ENCODE measurements at places on chromosomes 2 and 18.

GRCh38 chr2:197204519-197205250 is 105.9 kb downstream of the ANKRD44 start:
- no peaks in the 10 kb centered on the region for H3K27me3 ChIP-seq
- DNase-seq: no peak
- H3K4me3 ChIP-seq: no peak overlapping the region
- H3K36me3 ChIP-seq: peaks cover 21% of the 10 kb centered on the region
- H3K27ac ChIP-seq: peak overlapping the region; percentile 84
- H3K4me1 ChIP-seq: peaks cover 84% of the 10 kb centered on the region

DNA sequence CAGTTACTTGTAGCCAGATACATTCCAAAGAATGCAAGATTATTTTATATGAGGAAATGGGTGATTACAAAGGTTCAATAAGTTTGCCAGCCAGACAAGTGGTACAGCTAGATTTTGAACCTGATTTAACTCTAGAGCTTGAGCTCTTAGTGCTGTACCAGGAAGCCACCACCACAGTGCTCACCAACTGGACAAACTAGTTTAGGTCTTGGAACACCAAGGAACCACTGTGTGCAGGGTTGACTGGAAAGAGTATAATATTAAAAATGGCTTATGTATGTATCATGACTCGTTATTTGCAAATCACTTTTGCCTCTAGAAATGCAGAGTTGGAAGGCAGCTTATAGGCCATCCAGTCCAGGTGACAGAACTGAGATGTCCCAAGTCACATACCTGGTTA is 177.2 kb downstream of the TXNL1 start:
- DNase-seq: no peak
- H3K36me3 ChIP-seq: no peaks in the 10 kb centered on the region
- H3K27ac ChIP-seq: no peak overlapping the region
- no peaks in the 10 kb centered on the region for H3K27me3 ChIP-seq

DNA sequence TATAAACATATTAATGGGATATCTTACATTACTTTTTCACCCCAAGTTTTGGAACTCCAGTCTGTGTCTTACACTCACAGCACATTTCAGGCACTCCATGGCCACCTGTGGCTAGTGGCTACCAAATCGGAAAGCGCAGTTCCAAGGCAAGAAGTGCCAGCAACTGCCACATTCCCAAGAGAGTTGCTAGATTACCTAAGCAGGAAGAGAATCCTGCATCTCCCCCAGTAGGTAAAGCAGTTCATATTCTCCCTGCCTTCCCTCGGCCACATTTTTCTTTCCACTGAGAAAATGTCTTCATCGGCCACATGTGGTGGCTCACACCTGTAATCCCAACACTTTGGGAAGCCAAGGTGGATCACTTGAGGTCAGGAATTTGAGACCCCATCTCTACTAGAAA is 62.8 kb downstream of the MEX3C start:
- no peak overlapping the region for H3K4me3 ChIP-seq
- no peak for DNase-seq
- H3K27ac ChIP-seq: no peak overlapping the region
- H3K27me3 ChIP-seq: no peaks in the 10 kb centered on the region

- no peak overlapping the region for H3K27ac ChIP-seq
- no peak overlapping the region for H3K4me3 ChIP-seq
- no peak for DNase-seq
- no peaks in the 10 kb centered on the region for H3K36me3 ChIP-seq
Measured at GRCh38 chr2:29388071-29388470, 272.9 kb downstream of the CLIP4 start.

DNA sequence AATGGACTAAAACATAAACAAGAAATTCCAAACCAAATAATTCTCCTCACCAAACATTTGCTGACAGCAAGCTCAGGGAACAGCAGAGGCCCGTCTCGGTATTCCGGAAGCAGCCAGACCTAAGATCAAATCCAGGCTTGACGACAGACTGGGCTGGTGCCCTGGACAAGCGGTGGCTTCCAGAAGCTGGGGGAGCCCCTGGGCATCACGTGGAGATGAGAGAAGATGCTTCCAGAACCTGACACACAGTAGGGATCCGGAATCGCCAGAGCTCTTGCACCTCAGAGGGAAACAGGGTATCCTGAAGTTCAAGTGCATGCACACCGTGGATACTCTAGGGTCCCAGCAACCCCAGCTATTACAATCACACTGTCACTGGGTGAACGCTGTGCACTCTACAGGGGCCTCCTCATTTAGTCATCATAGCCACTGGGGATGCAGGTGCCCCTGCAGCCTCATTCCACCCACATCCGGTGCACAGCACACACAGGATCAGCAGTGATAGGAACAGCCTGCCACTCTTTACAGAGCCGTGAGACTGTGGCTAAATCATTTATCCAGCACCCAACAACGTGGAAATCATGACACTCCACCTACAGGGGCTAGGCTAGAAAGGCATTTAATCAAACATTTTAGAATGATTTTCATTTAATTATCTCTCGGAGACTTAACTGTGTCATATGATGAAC is 102.6 kb downstream of the HDAC4 start:
- no peaks in the 10 kb centered on the region for H3K27me3 ChIP-seq
- peak; percentile 68 for DNase-seq
- peak overlapping the region; percentile 55 for H3K27ac ChIP-seq

DNA sequence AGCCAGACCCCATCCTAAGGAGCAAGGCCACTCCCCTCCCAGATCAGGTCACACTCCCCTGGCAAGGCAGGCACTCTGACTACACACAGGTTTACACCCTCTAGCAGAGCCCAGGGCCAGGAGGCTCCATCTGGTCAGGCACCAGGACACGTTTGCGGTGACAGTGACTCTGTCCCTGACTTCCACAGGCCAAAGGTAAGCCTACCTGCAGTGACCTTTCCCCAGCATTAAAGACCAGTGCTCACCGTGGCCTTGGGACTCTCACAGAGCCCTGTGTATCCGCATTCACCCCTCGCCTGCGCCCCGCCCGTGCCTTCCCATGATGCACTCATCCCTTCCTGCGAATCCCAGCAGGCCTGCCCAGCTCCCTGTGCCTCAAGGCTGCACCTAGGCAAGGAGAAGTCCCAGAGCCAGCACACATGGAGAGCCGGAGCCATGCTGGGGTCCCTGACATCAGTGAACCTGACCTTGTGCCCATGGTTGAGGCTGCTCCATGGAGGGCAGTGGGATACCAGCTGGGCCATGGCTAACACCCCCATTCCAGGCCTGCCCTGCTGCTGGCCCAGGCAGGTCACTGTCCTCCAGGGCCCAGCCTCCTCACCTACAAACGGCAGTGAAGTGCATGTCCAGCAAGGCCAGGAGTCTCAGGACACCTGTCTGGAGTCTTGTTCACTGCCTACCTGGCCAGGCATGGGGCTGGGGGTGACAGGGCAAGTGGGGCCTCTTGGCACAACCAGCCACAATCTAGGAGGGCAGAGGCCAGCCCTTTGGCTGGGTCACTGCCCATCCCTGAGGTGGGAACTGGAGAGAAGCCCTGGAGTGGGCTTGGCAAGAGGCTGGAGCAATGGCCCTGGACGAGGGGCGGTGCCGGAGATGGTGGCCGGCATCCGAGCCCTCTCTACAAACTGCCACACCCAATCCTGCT is 3.0 kb downstream of the NEURL3 start:
- peaks cover 17% of the 10 kb centered on the region for H3K4me1 ChIP-seq
- no peak for DNase-seq
- no peak overlapping the region for H3K27ac ChIP-seq
- no peaks in the 10 kb centered on the region for H3K36me3 ChIP-seq
- H3K4me3 ChIP-seq: no peak overlapping the region
- H3K27me3 ChIP-seq: no peaks in the 10 kb centered on the region

DNA sequence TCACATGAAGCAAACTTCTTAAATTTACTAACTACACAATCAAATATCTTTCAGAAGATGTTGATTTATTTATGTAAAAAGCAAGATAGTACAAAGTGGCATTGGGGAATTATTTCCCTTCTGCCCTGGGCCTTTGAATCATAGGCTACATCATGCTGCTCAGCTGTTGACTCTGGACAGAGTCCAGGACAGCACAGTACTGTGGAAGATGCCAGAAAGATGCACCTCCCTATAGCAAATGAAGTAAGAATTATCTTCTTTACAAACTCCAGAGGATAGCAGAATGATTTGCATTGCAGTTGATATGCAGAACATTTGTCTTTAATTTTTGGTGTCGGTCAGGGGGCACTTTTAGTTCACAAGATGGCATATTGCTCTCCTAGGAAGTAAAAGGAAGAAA is 1354.5 kb upstream of the ZEB2 start:
- no peaks in the 10 kb centered on the region for H3K27me3 ChIP-seq
- no peak for DNase-seq
- no peak overlapping the region for H3K27ac ChIP-seq
- H3K4me1 ChIP-seq: no peaks in the 10 kb centered on the region
- H3K36me3 ChIP-seq: no peaks in the 10 kb centered on the region

DNA sequence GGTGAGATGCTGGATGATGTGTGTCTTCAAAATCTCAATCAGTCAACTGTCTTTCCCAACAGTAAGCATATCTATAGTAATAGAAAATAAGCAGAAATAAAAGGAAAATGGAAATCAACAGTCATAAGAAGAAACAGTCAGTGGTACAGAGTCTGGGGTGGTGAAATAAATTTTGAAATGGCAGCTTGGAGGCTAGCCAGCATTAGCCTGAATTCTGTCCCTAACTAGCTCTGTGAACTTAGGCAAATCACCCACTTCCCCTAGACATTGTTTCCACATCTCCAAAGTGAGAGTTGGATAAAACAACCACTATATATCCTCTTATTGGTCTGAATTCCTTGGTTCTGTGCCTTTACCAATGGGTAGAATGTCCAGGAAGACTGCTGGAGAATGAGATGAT is 189.7 kb upstream of the REV1 start:
- no peaks in the 10 kb centered on the region for H3K27me3 ChIP-seq
- H3K4me3 ChIP-seq: no peak overlapping the region
- no peak overlapping the region for H3K27ac ChIP-seq
- DNase-seq: no peak
- H3K4me1 ChIP-seq: no peaks in the 10 kb centered on the region

GRCh38 chr2:143736904-143737303 is 607.7 kb downstream of the ARHGAP15 start:
- H3K27me3 ChIP-seq: no peaks in the 10 kb centered on the region
- no peaks in the 10 kb centered on the region for H3K4me1 ChIP-seq
- H3K4me3 ChIP-seq: no peak overlapping the region
- H3K36me3 ChIP-seq: peaks cover 12% of the 10 kb centered on the region
- no peak overlapping the region for H3K27ac ChIP-seq

- no peaks in the 10 kb centered on the region for H3K4me1 ChIP-seq
- no peaks in the 10 kb centered on the region for H3K27me3 ChIP-seq
- H3K27ac ChIP-seq: no peak overlapping the region
- no peak for DNase-seq
- H3K4me3 ChIP-seq: no peak overlapping the region
- H3K36me3 ChIP-seq: no peaks in the 10 kb centered on the region
Measured at GRCh38 chr2:214264171-214264570, 146.7 kb upstream of the VWC2L start.

DNA sequence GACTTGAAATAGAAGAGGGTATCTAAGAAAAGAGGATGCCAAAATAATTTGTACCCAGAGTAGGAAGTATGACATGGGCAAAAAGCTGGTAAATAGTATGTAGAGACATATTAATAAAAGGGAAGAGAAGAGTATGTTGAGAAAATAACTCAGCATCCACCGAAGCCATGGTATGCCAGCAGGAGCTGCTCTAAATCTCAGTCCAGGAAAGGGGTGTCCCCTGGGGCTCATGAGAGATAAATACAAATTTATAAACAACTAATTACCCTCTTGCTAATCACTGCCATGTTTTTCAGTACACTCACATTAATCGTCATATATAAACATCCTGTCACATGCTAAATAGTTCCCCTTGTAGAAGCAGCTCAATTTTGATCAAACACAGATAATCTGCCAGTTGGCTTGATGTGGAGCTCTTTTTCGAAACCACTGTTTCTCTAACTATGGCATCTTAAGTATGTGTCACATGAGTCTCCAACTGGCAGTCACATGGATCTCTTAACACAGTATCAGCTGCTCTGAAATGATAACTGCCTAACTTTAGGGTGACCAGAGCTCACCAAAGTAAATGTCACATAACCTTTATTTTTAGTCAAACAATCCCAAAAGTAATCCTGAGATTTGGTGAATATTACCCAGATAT is 31.9 kb downstream of the EXOC6B start:
- no peak overlapping the region for H3K4me3 ChIP-seq
- no peak overlapping the region for H3K27ac ChIP-seq
- no peaks in the 10 kb centered on the region for H3K4me1 ChIP-seq
- no peak for DNase-seq

- no peak overlapping the region for H3K4me3 ChIP-seq
- H3K4me1 ChIP-seq: peaks cover 47% of the 10 kb centered on the region
- no peak for DNase-seq
- H3K36me3 ChIP-seq: peaks cover 48% of the 10 kb centered on the region
- H3K27me3 ChIP-seq: no peaks in the 10 kb centered on the region
Measured at GRCh38 chr2:233387667-233388528, 33.6 kb downstream of the DGKD start.
